ENCODE measurements at places on chromosomes 7 and 10. TPM values are rescaled to one million over a fixed set of nuclear protein-coding genes. Genes with fewer than 3 reads are reported as not detected.

IFIT3 gene
- total RNA-seq: 117 TPM

DNA sequence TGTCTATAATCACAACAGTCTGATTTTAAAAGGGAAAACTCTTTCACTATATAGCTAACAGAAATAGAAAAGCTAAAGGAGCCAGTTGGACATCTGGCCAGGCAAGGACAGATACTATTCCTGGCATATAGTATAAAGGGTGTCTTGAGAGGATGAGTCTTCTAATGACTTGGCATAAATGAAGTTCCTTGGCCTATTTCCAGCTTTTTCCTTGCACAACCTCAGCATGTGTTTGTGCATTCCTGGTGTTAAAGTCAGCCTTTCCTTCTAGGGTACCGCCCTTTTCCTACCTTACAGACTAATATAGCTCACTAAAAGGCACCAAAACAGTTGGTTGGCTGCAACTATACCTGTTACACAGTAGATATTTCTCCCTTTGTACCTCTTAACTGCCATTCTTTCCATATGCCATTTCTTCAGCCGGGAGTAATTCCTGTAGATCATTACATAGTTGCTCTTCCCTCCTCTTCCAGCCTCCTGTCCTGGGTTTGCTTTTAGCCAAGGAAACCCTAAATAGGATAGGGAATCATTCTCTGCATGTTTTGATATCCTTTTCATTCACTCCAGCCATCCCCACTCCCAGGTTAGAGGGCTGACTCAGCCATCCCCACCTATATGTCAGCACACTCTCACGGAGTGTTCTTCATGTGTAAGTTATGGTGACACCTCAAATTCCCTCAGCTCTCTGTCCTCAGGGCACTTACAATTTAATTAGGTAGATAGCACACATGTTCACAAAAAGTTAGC, 102.1 kb upstream of the MDFIC start:
- H3K27ac ChIP-seq: no peak overlapping the region
- H3K4me1 ChIP-seq: no peaks in the 10 kb centered on the region
- no peak for DNase-seq
- no peaks in the 10 kb centered on the region for H3K27me3 ChIP-seq

DNA sequence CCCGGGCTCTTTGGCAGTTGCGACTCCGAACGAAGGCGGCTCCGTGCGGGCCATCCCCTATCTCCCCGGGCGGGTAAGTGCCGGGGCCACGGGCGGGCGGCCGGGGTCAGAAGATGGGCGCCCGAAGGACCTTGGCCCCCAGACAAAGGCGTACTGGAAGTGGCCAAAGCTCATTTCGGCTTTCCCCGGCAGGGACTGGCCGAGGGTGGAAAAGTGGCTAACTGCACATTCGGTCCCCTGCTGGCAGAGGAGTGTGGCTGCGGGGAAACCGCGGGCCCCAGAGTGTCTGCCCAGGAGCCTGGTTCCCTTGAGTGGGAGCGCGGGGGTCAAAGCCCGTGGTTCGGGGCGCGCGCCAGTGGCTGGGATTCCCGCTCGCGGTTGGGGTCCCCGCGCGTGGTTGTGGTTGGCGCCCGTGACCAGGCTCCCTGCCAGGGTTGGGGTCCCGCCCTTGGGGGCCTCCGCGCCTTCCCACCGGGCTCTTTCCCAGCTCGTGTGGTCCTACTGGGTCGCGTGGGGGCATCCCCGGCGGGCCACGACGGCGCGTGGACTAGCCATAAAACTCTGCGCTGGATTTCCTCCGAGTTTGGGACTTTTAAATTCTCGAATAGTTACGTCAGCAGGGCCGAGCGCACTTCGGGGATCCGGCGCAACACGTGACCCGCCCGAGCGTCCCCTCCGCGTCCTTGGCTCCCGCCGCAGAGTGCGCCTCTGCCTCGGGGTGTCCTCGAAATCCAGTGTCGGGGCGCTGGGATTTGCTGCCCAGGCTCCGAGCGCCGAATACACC, 124.4 kb downstream of the TACC2 start:
- peaks cover 40% of the 10 kb centered on the region for H3K4me1 ChIP-seq
- peak overlapping the region; percentile 80 for H3K4me3 ChIP-seq
- peak overlapping the region; percentile 100 for H3K27ac ChIP-seq
- no peaks in the 10 kb centered on the region for H3K36me3 ChIP-seq

GRCh38 chr7:157279741-157280215, 57.0 kb upstream of the DNAJB6 start:
- H3K36me3 ChIP-seq: no peaks in the 10 kb centered on the region
- peaks cover 16% of the 10 kb centered on the region for H3K4me1 ChIP-seq
- DNase-seq: peak; percentile 40
- peak overlapping the region; percentile 65 for H3K27ac ChIP-seq
